H9 (cell line): ENCODE measurements at places on chromosomes 12 and 14. TPM values are rescaled to one million over a fixed set of nuclear protein-coding genes. Genes with fewer than 3 reads are reported as not detected.

CLEC7A gene
- not detected in 2 replicates for total RNA-seq

PTCSC3 gene
- total RNA-seq, result not detected in 2 replicates

HOXC4 gene
- total RNA-seq, result not detected in 2 replicates

GALNT16 gene
- total RNA-seq, result 2.3 and 3.0 TPM in 2 replicates

ADAM21 gene
- total RNA-seq, result 0.09 TPM in 1 of 2 replicates, not detected in the other

PITPNM2 gene
- 1.2 and 1.8 TPM in 2 replicates for total RNA-seq

CHGA gene
- 6.7 and 7.8 TPM in 2 replicates for total RNA-seq

- no peak for DNase-seq
Measured at GRCh38 chr12:26896913-26897312, 40.9 kb downstream of the INTS13 start.

DNA sequence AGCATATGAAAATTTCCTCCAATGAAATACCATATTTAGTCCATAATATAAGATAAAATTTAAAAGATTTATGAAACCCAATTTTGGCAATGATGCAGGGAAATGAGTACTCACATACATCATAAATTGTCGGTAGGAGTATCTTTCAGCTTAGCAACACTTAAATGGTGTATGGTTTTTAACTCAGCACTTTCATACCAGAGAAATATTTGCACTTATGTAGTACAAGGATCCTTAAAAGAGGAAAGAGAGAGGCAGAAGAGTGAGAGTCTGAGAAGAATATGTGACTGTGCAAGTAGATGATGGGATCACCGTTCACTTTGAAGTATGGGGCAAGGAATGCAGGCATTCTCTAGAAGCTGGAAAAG lies 379.3 kb upstream of the DCN start:
- no peak for DNase-seq

- DNase-seq, result no peak
Measured at GRCh38 chr12:131758016-131758739, 47.3 kb downstream of the SFSWAP start.

DNA sequence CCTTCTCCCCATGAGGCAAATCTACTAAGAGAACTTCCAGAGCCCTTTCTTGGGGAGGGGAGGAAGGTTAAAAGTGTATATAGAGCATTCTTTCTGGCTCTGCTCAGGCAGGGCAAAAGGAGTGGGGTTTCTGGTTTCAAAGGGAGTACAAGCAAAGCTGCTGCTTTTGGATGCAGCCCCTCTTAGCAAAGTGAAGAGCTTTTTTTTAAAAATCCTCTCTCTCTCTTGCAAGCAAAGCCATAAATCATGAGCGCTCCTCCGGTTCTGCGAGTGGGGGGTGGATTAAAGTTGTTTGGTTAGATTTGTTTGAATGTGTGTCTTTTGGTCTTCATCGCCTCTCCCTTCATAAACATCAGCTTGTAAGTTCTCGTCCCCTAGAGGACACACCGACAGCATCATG lies 546.6 kb upstream of the TBX3 start:
- DNase-seq, result no peak

GRCh38 chr12:121423682-121424623 lies 24.0 kb downstream of the RNF34 start:
- no peak for DNase-seq

GRCh38 chr12:12331896-12332295 lies 18.1 kb downstream of the MANSC1 start:
- DNase-seq, result no peak

DNA sequence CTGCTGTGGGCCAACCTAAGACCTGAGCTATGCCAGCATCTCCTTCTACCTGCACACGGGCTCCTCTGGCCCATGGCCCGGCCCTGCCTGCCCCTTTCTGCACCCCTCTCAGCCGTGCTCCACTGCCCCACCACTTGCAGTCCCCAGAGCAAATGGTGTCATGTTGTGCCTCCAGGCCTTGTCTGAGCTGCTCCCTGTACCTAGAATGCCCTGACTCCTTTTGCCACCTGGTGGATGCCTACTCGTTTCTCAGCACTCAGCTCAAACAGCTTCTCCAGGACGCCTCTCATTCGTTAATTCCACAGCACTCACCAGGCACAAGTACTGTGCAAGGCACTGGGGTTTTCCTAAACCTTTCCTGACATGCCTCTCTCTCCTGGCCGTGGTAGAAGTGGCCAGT lies 63.2 kb upstream of the PNMA1 start:
- DNase-seq, result peak; percentile 79

DNA sequence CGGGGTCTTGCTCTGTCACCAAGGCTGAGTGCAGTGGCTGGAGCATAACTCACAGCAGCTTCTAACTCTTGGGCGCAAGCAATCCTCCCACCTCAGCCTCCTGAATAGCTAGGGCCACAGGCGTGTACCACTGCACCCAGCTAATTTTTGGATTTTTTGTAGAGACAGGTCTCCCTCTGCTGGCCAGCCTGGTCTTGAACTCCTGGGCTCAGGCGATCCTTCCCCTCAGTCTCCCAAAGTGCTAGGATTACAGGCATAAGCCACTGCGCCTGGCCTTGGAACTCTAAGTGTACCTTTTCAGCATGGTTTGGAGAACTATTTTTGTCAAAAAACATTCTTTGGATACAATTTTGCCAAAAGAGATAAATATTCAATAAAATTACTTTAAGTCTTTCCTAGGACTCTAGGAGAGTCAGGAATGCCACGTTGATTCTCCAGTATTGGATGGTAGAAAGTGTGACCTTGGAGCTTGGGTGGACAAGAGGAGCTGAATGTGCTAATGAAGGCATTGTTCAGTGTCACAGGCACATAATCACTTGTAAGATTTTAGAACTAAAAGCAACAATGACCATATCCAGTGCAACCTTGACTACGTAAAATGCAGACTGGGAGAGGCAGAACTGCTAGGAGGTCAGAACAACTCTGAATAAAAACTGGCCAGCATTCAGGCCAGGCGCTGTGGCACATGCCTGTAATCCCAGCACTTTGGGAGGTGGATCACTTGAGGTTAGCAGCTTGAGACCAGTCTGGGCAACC lies 2.8 kb downstream of the SRSF9 start:
- peak; percentile 72 for DNase-seq

DNA sequence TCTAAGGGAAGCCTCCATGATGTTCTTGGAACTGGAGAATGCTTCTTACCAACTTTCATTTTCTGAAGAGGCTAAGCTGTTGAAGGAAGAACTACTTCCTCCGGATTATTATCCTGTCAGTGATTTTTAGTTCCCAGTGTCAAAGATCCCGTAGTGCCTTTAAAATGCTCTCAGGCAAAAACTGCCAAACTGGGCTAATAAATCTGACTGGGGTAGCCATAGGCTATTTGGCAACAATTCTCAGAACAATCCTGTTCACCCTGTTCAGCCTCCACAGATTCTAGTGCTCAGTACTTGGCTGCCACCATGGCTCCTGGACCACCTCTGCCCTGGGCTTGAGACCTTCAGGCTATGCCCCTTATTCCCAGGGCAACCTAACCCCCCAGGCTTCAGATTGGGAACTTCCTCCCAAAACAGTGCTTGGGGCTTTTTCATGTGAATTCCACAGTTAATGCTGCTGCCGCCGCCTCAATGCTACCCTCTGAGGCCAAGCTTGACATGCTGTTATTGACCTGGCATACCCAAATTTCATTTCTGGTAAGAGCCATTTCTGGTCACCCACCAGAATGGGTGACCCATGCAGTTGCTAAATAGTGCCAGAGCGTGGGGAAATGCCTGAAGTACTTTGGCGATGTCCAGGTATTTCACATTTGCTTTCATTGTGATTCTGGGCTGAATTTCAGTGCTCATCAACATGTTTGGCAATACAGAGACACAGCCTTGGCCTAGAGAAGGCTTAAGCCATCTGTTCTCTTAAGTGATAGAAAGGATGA lies 110.0 kb upstream of the ARHGAP5 start:
- no peak for DNase-seq

GRCh38 chr14:65483647-65484046 lies 71.1 kb downstream of the FUT8 start:
- no peak for DNase-seq

- no peak for DNase-seq
Measured at GRCh38 chr12:40464121-40464520, 228.1 kb upstream of the CNTN1 start.

DNA sequence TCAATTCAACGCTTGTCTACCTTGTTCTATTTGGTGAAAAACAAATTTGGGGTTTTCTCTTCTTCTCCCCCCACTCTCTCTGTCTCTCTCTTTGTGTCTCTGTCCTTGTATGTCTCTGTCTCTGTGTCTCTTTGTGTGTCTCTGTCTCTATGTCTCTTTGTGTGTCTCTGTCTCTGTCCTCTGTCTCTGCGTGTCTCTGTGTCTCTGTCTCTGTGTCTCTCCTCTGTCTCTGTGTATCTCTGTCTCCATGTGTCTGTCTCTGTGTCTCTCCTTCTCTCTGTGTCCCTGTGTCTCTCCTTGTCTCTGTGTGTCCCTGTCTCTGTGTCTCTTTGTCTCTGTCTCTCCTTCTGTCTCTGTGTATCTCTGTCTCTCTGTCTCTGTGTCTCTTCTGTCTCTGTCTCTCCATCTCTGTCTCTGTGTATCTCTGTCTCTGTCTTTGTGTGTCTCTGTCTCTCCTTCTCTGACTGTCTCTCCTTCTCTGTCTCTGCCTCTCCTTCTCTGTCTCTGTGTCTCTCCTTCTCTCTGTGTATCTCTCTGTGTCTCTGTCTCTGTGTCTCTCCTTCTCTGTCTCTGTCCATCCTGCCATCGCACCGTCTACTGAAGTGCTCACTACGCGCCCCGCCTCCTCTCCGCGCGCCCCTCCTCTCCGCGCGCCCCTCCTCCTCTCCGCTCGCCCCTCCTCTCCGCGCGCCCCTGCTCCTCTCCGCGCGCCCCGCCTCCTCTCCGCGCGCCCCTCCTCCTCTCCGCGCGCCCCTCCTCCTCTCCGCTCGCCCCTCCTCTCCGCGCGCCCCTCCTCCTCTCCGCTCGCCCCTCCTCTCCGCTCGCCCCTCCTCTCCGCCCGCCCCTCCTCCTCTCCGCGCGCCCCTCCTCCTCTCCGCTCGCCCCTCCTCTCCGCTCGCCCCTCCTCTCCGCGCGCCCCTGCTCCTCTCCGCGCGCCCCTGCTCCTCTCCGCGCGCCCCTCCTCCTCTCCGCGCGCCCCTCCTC lies 12.8 kb downstream of the LRCOL1 start:
- DNase-seq, result no peak

DNA sequence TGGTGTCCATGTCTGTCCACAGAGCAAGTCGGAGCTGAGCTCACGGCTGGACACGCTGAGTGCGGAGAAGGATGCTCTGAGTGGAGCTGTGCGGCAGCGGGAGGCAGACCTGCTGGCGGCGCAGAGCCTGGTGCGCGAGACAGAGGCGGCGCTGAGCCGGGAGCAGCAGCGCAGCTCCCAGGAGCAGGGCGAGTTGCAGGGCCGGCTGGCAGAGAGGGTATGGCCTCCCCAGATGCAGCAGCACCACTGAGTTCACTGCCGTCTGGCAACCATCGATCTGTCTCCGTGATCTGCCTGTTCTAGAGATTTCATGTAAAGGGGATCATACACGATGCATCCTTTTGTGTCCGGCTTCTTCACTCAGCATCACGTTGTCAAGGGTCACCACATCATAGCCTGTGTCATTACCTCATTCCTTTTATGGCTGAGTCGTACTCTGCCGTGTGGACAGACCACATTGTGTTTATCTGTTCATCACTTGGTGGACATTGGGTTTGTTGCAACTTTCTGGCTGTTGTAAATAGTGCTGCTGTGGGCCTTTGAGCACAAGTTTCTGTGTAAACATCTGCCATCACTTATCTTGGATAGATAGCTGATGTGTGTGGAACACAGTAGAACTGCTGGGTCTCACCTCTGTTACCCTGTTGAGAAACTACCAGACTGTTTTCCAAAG lies 21.9 kb downstream of the HIP1R start:
- DNase-seq, result no peak

DNA sequence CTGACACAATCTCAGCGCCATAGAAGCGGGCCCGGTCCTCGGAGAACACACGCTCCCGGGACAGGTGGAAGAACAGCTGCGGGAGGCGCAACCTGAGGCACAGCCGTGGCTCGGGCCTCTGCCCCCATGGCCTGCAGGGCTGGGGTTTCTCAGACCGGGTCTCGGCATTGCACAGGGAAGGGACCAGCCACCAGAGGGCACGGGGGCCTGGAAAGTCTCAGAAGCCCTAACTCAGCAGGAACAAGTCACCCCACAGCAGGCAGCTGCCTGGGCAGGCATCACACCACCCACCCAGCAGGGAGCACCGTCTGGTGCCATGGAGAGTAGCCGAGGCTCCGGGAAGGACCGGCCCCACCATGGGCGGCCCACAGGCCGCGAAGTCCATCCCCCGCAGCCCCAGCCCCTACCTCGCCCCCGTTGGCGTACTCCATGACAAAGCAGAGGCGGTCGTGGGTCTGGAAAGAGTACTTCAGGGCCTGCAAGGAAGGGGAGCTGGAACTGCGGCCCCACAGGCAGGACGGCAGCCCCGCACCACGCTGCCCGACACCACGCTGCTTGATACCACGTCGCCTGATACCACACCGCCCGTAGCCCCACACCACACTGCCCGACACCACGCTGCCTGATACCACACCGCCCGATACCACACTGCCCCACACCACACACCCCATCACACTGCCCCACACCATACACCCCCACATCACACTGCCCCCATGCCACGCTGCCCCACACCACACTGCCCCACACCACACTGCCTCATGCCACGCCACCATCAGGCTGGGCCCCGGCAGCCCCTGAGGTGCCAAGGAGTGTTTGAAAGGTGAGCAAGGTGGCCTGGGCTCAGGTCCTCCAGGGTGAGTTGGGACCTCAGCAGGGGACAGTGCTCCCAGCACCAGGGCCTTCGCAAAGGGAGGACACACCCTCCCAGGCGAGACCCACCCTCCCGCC lies 20.8 kb downstream of the SIVA1 start:
- DNase-seq, result no peak

DNA sequence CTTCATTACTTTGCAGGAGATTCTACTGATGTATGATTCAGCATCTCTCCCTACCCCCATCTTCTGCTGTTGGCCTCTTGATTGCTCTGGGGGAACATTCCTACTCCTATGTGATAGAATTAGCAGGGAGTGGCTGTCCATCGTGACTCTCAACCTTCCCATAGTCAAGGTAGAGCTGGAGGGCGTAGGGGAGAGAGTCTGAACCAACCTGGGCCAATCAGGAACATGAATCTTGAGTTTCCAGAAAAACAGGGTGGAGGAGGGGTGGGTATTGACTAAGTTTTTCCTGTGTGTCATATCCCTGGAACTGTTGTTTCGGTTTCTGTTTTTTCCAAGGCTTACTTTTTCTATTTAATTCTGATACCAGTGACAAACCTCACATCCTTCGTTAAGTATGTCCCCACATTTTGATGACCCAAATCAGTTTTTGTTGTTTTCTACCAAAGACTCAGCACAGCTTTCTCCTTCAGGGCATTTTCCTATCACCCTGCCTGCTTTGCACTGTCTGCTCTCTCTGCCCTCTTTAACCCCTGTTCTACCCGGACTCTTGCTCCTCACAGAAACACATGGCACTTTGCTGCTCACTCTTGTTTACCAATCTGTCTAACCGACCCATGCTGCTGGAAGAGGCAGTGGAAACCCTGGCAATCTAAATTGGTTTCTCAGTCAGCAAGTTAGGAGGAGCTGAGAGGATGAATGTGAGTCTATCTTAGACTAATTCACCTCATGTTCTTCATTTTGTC lies 1428.3 kb downstream of the AACS start:
- no peak for DNase-seq

DNA sequence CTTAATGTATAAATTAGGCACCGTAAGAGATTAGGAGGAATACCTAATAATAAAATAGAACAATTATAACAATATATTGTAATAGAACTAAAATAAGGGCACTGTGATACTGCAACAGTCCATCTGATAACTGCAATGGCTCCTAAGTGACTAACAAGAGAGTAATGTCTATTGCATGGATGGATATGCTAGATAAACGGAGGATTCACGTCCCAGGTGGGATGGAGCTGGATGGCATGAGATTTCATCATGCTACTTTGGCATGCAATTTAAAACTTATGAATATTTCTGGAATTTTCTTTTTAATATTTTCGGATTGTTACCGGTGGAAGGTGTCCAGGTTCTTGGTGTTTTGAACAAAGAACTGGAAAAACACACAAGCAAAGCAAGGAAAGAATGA lies 2.2 kb upstream of the TMEM19 start:
- no peak for DNase-seq
